ENCODE measurements at places on chromosomes 16 and 17. TPM values are rescaled to one million over a fixed set of nuclear protein-coding genes. Genes with fewer than 3 reads are reported as not detected.

DNA sequence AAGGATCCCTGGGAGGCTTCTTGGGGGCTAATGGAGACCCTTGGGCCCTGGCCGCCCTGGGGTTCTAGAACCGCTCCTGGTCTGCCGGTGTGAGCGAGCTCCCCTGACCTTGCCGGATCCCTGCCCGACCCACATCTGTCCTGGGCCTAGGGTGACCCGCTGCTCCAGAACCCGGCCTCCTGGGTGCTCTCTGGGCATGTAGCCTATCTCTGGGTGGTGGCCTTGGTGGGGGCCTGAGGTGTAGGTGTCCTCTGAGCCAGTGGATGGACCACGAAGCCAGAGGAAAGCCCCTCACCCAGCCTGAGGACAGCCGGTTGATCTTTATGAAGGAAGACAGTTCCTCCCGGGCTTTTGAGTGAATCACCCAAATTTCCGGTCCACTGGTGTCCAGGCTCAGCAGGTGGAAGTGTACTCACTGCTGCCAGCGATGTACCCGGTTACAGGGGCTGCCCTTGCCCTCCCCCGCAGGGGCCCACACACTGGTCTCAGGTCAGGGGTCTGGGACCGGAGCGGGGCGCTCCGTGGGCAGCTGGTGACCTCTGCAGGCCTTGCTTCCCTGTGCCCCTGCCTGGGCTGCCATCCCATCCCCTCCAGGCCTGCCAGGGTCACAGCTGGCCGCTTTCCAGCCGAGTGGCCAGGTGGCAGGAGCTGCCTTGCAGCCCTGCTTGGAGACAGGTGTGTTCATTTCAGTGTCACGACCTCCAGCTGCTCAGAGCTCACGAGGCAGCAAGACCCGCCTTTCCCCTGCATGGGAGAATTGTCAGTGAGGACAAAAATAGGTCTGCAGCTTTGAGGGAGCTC lies 10.5 kb upstream of the GSE1 start:
- H3K36me3 ChIP-seq: peaks cover 6% of the 10 kb centered on the region
- DNase-seq: no peak
- no peak overlapping the region for H3K4me3 ChIP-seq
- no peak overlapping the region for H3K27ac ChIP-seq

- peaks cover 6% of the 10 kb centered on the region for H3K4me1 ChIP-seq
- H3K27me3 ChIP-seq: no peaks in the 10 kb centered on the region
- no peak overlapping the region for H3K4me3 ChIP-seq
- no peak for DNase-seq
- H3K36me3 ChIP-seq: peaks cover 53% of the 10 kb centered on the region
Observed at GRCh38 chr17:1360975-1361374, 39.0 kb downstream of the YWHAE start.

The TEKT3 gene
- 9.3 TPM for total RNA-seq

DNA sequence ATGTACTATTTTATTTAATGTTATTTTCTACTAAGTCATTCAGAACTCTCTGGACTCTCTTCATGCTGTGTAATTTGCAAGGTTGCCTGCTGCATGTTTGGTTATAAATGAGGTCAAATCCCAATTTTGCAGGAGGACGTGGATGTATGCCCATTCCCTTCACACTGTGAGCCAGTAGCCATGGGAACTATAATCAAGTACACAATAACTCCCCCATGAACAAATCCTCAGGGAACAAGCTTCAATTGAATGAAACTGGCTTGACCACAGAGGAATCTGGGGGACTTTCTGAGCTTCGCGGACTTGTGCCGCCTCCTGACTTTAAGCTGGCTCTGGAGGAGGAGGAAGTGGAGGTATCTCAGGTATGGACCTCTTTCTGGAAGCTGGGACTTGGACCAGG lies 14.6 kb upstream of the KCTD13 start:
- H3K27ac ChIP-seq: no peak overlapping the region
- H3K27me3 ChIP-seq: no peaks in the 10 kb centered on the region
- H3K4me3 ChIP-seq: no peak overlapping the region
- H3K36me3 ChIP-seq: no peaks in the 10 kb centered on the region

The ENPP7 gene
- total RNA-seq: not detected

DNA sequence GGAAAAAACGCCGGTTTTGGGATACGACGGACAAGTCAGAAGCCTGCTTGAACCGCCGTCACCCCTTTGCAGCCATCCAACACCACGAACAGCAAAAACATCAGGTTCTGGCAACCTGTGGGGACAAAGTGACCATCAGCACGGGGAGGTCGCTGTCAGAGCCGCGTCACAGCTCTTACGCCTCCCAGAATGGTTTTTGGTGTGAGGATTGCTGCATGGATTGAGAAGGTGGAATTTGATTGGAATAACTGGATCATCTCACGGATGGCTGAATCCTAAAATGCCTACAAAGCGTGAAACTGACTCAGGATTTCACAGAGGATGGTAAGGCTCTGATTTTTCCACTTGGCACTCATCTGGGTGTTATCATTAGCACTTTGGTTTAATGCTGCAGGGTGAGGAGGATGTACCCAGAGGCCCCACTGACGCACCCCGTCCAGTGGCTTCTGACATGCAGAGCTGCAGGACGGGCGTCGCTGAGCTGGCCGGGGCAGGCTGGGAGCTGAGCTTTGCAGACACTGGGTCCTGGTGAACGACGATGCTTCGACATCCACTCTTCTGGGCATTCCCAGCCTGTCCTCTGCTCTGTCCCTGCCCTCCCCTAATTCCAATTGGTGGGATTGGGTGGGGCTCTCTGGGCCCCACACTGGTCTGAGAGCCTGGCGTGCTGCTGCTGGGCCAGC lies 73.4 kb upstream of the CREBBP start:
- no peaks in the 10 kb centered on the region for H3K36me3 ChIP-seq
- H3K4me3 ChIP-seq: no peak overlapping the region
- peak overlapping the region; percentile 33 for H3K27ac ChIP-seq
- peaks cover 2% of the 10 kb centered on the region for H3K27me3 ChIP-seq
- DNase-seq: no peak

The CDH13 gene
- total RNA-seq: 34.5 TPM

GRCh38 chr17:45172232-45172540 lies 10.5 kb downstream of the HEXIM2 start:
- no peak for DNase-seq
- H3K4me1 ChIP-seq: peaks cover 38% of the 10 kb centered on the region
- H3K27me3 ChIP-seq: no peaks in the 10 kb centered on the region
- peak overlapping the region; percentile 95 for H3K27ac ChIP-seq

DNA sequence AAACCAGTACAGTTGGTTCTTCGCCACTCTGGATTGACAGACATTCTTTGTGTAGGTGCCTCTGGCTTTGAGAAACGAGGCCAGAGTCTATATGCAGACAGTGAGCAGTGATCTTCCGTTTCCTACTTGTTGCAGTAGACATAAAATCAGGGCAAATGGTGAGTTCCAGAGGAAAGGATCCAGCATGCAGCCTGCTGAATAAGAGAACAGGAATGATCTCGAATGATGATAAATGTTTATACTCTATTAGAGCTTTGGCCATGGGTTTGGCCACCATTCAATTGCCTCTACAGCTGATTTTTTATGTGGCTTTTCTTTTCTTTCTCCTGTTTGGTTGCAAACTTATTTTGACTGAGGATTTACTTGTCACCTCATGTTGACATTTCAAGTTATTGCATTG lies 286.7 kb downstream of the IRX3 start:
- no peak overlapping the region for H3K4me3 ChIP-seq
- no peak overlapping the region for H3K27ac ChIP-seq
- no peaks in the 10 kb centered on the region for H3K36me3 ChIP-seq
- no peaks in the 10 kb centered on the region for H3K4me1 ChIP-seq
- DNase-seq: no peak
- H3K27me3 ChIP-seq: no peaks in the 10 kb centered on the region
